Activated naive CD4-positive, alpha-beta T cell treated with anti-CD3 and anti-CD28 coated beads, Interleukin-2, amount 10 ng/mL, durations not matched to agents 7 days and 5 days (primary cell): ENCODE measurements at places on chromosomes 7 and 10.

DNA sequence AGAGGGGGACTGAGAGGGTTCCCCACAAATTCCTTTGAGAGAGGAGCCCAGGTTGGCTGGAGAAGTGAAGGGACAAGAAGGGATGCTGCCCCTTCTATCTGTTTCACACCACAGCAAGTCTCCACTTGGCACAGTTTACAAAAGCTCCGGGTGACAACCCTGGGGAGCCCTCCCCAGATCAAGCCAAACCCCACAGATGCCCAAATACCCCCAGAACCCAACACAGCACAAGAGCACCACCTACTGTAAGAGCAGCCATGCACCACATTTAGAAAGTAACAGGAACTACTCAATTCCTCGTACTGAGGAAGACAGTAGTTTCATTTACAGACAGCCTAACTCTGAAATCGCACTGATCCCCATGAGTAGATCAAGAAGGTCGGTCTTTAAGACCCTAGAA is 67.8 kb upstream of the ATP6V0A4 start:
- peak; percentile 75 for DNase-seq

DNA sequence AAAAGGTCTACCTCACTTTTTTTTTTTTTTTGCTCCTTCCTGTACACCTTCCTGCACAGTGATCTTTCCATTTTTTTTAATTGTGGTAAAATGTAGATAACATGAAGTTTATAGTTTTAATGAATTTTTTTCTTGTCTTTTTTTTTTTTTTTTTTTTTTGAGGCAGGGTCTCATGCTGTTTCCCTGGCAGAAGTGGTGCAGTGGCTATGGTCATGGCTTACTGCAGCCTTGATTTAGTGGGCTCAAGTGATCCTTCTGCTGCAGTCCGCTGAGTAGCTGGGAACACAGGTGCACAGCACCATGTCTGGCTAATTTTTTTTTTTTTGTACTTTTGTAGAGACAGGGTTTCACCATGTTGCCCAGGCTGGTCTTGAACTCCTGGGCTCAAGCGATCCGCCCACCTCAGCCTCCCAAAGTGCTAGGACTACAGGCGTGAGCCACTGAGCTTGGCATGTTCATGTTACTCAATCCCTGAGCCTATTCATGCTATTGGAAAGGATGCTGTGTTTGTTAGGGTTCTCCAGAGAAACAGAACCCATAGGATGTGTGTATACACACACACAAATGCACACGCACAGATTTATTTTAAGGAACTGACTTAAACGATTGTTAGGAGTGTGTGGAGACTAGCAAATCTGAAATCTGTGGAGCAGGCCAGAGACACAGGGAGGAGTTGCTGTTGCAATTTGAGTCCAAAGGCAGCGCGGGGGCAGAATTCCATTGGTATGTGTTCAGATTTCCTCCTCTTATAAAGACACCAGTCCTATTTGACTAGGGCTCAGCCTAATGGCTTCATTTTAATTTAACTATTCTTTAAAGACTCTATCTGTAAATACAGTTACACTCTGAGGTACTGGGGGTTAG is 29.1 kb downstream of the GALNT11 start:
- no peak for DNase-seq

GRCh38 chr10:89306434-89307268 is 4.8 kb downstream of the IFIT2 start:
- no peak for DNase-seq

DNA sequence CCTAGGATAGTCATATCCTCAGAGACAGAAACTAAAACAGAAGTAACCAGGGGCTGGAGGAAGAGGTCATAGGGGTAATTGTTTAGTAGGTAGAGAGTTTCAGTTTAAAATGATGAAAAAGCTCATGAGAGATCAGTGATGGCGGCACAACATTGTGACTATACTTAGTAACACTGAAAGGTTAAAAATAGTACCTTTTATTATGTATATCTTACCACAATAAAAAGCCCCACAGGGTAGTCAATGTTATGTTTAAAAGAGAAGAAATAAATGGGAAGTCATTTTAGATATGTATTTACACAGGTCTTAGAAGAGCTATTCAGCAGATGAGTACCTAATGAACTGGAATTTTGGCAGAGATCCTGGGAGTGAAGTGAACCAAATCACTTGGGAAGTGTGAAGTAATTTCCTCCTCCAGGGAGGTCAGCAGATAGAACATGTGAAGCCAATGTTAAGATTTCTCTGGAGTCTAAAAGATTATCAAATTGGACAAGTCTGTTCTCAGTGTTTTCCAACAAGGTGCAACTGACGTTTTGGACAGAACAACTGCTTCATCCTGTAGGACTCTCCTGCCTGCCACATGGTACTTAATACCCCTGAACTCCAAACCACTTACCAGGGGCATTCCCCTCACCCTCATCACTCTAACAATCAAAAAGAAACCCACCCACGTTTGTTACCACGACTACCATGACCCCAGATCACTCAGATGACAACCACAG is 6.4 kb downstream of the CDCA7L start:
- DNase-seq: no peak

DNA sequence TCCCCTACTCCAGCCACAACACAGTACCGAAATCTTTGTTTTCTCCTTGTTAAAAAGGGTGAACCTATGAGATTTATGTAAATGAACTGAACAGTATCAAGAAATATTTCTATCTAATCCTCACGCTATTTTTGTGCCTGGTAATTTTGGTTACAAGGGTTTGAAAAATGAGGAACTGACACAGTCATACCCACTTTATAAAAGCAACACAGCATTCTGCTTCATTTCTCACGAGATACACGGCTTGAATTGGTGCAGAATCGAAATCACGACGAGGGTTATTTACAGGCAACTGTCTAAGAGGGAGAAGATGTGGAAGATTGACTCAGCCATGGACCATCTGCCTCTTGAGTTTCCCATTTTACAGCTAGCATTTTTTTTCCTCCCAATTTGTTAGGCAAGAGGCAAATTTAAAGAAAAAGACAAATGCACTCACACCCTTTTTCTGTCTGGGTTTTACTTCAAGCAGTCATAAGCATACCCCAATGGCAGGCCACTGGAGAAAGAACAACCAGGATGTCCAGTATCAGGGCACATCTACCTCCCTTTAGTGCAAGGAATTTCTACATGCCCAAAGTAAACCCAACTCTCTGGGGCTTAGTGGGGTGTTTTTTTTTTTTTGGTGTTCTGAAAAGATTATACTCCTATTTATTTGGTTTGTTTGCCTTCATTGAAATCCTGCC is 108.1 kb downstream of the ITGB8 start:
- DNase-seq: no peak
